ENCODE measurements at places on chromosomes 1 and 21.

GRCh38 chr1:205972491-205973168 is 29.4 kb upstream of the SLC26A9 start:
- no peak for DNase-seq

DNA sequence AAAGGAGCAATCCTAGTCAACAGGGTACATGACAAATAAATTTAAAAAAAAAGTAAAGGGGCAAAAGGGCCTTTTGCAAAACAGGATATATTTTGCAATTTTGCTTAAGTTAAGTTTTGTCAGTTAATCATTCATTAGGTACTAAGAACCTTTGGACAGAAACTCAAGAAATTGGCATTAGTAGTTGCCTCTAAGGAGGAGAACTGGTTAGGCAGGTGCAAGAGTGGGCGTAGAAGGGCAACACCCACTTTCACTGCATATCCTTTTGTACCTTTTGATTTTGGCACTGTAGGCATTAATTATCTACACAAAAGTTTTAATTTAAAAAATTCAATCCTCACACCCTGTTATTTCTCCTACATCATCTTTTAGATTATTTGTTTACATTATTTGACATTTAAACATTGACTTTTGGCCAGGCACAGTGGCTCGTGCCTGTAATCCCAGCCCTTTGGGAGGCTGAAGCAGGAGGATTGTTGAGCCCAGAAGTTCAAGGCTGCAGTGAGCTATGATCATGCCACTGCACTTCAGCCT is 4.3 kb downstream of the DDAH1 start:
- DNase-seq = no peak

DNA sequence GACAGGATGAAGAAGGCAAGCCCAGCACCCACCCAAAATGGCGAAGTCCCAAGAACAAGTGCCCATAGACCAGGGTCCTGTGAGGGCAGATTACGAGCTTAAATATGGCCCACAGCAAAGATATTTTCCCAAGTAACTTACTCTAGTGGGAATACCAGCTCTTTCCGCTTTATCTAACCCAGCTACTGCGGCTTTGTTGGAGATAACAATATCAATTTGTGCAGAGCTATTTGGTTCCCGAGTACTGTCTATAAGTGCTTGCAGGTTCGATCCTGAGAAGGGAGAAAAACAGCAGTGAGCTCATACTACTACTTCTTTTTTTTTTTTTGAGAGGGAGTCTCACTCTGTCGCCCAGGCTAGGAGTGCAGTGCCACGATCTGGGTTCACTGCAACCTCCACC is 14.3 kb upstream of the DNAJC28 start:
- no peak for DNase-seq

- DNase-seq = no peak
Observed at GRCh38 chr21:31911138-31911907, 38.5 kb downstream of the HUNK start.

- DNase-seq = peak; percentile 43
Observed at GRCh38 chr1:201582705-201583442, 43.9 kb downstream of the NAV1 start.

DNA sequence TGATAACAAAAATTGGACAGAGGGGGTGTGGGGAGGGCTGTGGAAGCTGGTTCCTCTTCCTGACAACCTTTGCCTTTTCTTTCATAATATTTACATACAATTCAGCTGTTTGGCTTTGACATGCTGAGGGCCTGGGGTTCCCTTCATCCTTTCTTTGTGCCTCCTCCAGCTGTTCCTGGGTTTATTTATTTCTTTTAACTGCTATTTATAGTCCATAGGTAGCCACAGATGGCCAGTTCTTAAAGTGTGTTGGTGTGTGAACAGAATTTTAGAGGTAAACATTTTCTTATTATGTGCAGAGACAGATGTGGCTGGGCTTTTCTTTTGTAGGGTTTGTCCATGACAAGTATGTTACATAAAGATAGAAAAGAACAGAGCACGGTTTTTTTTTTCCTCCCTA is 34.1 kb upstream of the CNIH3 start:
- DNase-seq = no peak

- DNase-seq = no peak
Observed at GRCh38 chr1:84000196-84000885, 1.4 kb upstream of the TTLL7 start.

DNA sequence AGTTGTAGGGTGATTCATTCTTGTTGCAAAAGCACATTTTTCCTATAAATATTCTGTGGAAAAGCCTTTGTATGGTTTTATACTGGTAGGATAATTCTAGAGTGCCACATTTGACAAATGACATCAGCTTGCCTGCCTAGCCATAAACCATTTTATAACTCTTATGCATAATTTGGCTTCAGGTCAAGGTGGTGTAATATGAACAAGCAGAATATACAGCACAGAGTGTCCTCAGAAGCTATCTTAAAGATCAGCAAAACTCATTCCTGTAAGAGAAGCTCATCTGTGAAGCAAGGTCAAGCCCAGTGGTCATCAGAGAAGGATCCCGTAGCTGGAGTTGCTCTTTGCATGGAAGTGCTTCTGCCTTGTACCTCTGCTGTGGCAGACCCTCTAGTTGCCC is 24.0 kb upstream of the C1orf21 start:
- DNase-seq = no peak

DNA sequence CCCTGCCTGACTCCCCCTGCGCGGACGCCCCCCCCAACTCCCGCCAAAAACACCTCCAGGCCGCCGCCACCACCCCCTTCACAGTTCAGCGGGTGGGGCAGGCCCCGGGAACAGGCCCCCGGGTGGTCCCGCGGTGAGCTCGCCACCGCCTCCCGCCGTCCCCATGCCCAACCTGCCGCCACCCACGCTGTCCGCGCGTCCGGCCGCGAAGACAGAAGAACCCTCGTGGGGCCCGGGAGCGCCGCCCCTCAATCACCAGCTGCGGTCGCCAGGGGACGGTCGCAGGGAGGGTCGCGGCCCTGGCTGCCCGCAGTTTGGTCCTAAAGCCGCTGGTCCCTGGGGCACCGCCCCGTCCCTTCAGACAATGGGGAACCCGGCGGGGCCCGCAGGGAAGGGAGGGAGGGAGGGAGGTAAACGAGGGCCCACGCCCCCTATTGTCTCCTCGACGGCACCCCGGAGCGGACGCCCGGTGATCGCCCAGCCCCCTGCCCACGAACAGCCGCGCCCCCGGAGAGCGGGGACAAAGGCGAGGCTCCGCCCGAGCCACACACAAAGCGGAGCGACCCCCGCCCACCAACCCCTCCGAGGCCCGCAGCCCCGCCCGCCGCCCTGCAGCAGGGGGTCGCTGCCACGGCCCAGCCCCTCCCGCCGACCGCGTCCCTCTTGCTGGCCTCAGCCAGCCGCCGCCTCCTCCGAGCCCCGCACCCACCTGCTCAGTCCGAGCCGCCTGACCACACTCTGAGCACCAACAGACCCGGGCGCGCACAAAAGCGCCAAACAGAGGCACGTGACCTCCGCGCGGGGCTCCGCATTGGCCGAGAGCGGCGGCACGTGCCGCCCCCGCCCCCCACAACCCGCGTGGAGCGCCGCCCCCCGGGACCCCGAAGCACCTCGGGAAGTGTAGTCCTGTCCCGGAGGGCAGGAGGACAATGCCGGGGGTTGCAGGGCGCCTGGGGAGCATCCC is at the start of gene STMN1:
Gene STMN1, minus strand, starts transcription at position 740 of the 964 bp plus-strand sequence. CDS start 1,743 bp downstream, outside the sequence.
- DNase-seq = peak; percentile 89

GRCh38 chr1:173868266-173869020 is at the start of gene ZBTB37:
Gene ZBTB37 (plus strand): TSS chr1:173868380. CDS start chr1:173870226, 1,846 bp downstream.
- DNase-seq = peak; percentile 24

- DNase-seq = no peak
Observed at GRCh38 chr1:97200595-97200994, 479.0 kb downstream of the PTBP2 start.

DNA sequence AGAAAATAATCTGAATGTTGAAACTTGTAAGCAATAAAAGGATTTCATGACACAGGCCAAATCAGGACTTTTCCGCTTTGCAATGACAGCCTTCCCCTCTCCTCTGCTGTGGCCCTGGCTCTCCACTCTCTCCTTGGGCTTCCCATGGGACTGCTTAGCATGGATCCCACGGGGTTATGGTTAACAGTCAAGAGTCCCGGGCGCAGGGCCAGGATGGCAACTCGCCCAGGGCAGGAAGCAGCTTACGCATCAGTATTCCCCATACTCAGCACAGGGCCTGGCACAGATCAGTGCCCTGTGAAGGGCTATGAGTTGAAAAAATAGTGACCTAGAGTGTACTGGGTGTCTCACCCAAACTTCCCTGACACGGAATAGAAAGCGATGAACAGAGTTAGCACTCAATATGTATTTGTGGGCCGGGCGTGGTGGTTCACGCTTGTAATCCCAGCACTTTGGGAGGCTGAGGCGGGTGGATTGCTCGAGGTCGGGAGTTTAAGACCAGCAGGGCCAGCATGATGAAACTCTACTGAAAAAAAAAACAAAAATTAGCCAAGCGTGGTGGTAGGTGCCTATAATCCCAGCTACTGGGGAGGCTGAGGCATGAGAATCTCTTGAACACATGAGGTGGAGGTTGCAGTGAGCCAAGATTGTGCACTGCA is 29.1 kb upstream of the GRHL3 start:
- peak; percentile 78 for DNase-seq

DNA sequence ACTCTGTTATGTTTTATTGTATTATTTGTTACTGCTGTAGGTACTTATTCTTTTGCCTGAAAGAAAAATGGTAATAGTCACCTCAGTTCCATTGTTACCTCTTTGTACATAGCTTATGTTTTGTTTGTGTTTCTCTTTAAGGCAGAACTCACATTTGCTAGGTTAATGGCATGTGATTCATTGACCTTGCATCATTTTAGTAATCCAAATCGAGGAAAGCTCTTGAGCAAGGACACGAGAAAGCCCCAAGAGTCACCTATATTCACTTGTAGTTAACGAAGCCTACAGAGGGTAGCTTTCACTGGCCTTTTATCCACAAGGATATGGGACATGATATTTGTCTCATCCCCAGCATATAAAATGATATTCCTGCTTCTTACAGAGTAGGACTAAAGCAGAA is 1765.2 kb downstream of the NCAM2 start:
- no peak for DNase-seq

DNA sequence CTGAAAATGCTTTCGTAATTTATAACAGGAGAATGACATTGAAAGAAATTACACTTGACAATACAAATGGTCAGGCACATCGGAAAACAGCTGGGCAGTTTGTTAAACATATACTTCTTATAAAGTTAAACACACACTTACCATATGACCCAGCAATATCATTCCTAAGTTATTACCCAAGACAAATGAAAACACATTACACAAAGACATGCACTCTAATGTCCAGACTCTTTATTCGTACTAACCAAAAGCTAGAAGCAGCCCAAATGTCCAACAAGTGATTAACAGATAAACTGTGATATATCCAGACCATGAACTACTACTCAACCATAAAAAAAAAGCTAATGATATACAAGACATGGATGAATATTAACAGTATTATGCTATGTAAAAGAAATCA is 8.5 kb downstream of the AKT3 start:
- DNase-seq = no peak

DNA sequence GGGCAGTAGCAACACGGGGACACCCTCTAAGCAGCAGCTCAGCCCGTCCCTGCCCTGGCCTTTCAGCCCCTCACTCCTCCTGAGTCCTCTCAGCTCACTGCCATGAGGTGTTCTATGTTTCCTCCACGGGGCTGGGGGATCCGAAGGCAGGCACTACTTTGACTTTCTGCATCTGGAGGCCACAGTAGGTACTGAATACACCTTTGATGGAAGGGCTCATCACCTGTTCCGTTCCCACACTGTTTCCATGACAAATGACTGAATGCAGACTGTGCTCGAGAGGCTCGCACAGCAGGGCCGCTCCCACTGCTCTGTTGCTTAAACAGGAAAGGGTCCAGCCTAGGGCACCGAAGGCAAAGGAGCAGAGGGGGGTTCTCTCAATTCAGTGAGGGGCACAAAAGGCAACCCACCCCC is 77.6 kb upstream of the DNAH14 start:
- no peak for DNase-seq

DNA sequence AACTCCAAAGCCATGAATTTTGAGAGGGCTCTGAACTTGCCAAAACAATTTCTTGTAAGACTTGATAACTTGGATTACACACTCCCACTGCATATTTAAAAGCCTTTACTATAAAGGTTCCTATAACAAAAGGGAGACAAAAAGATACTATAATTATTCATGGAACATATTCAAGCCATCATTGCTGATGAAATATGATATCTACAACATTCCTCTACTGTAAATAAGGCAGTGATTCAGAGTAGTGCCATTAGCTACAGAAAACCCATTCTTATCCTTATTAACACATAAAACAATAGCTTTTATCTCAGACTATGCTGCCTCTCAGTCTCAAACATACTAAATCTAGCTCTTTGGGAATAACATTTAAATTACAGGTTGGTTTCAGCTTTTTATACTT is 675.5 kb upstream of the CXADR start:
- no peak for DNase-seq

DNA sequence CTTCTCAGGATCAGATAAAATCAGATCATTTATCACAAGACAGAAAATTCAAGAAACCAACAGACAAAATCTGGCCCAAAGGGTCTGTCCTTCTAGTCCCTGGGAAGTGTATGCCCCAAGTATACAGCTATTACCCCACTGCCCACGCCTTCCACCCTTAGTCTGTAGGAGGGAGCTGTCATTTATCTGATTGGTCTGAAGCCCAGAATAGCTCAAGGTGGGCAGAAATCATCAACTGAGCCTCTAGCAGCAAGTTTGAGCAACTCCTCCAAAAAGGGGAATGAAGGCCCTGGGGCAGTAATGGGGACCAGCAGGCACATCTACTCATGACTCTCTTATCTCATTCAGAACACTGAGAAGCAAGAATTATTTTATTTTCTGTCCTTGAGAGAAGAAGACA is 126.9 kb downstream of the MATN1 start:
- DNase-seq = no peak

DNA sequence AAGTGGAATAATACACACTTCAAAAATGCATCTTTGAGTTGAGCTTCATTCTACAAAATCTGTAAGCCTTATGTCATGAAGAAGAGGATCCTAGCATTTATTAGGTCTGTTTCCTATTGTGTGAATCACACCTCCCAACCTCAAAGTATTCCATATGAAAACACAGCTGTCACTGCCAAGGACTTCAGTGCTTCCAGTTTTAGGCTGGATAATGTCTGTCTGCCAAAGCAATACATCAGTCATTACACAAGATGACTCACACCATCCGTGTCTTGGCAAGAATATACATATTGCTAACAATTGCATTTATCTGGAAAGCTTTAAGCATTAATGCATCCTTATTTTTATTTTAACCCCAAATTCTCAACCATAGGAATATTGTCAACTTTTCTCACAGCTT is 125.7 kb upstream of the TMPRSS15 start:
- no peak for DNase-seq

DNA sequence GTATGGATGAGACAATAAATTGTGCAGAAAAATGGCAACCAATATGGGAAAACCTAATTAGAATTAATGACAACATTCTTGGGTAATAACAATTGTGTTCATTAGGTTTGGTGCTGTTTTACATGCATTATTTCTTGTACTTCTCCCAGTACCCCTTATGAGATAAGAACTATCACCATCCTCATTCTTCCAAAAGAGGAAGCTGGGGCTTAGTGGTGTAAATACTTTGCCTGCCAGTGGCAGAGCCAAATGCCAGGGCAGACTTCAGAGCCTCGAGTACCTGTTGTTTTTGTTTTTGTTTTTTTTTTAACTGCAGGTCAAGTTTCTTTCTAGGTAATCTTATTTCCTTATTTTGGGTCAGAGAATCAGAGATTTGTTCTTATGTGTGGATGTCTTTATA is 206.4 kb downstream of the RHOU start:
- DNase-seq = no peak

Data from hepatic stellate cell (primary cell).